ENCODE measurements at places on chromosomes 12 and 14.

GRCh38 chr14:22650960-22651521 lies 6.9 kb upstream of the OR6J1 start:
- no peak for DNase-seq

DNA sequence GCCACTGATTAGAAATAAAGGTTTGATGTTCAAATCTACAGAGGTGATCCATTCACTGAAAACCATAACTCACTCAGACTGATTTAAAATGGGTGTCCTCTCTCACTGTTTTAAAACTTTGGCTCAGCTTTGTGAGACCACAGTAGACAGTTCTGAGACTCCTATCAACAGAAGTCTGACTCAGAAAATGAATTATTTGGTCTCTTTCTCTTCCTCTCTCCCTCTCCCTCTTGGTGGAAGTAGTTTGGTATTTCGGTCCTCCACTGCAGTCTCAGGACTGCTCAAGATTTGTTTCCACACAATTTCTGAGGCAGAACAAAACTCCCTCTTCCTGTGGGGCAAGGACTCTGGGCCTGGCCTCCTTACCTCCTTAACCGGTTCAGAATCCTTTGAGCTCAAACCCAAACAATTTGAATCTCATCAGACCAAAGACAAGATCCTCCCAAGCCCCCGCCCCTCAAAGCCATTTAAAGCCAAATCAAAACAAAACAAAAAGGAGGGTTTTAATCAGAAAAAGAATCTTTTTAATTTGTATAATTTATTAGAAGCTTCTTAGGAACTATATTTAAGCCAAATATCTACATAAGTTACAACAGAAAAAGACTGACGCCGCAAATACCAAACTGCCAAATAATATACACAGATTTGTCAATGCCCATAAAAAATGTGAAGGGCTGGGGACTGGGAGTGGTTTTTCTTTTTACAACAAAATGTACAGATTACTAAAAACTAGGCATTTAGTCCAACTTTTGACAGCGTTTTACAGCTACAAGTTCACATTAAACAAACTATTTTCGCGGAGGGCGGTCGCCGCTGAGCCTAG lies 3.9 kb downstream of the NKX2-1 start:
- peak; percentile 45 for DNase-seq

GRCh38 chr14:35525695-35526094 lies 8.3 kb upstream of the INSM2 start:
- no peak for DNase-seq

- peak; percentile 80 for DNase-seq
Measured at GRCh38 chr12:89525305-89525823, 483 bp downstream of the POC1B start.

DNA sequence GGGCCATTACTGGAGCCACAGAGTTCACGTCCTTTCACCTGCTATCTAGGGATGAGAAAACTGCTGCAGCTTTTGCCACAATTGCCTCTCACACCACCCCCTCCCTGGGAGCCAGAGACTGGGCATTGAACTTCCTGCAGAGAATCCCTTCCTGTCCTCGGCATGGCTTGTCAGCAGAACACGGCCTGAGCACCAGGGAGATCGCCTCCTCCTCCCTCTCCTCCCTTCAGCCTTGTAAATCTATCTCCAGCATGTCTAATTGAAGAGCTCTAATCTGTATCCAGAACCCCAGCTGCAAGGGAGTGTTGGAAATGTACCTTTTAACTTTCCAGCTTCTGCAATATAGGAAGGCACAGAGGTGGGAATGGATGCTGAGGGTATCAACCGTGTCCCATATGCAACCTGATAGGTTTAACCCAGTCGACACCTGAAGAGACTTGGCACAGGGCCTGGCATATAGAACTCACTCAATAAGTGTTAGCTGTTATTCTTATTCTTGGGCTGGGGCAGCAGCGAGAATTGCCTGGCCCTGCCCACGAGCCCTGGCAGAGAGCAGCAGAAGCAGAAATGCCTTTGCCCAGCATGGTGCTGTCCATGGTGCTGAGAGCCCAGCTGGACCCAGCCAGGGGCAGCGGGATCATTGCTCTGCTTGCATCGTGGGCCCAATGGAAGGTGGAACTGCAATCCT lies 26.8 kb downstream of the TMEM63C start:
- peak; percentile 58 for DNase-seq

DNA sequence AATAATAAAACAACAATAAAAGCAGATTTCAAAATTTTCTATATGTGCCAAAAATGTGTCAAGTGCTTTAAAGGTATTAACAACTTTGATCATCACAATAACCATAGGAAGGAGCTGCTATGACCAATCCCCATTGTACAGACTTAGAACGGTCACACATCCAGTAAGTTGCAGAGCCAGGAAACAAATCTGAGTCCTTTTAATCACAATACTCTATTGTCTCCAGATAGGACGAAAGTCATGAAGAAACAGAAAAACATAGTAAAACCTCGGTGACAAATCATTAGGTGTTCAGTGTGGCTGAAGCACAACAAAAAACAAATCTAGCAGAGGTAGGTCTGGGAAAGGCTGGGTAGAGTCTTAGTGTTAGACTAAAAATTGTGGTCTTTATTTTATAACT lies 178.8 kb downstream of the GRIP1 start:
- DNase-seq: no peak

- no peak for DNase-seq
Measured at GRCh38 chr12:107518868-107519267, 166.7 kb upstream of the PWP1 start.

- DNase-seq: peak; percentile 5
Measured at GRCh38 chr12:107635139-107635538, 50.5 kb upstream of the PWP1 start.

DNA sequence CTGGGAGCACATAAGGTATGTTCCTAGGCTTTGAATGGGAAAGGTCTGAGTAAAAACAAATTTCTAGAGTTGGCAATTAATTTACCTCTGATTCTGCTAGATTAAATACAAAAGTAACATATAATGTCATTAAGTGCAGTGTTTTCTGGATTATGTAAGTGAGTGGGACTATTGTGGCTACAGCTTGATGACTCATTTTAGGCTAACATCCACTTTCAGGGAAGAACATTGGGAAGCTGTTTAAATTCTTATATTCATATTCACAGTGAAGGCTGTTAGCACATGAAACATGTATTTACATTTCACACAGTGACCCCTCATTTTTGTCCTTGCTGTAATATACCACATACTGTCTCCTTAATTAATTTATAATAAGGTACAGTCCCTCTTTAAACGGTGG lies 13.2 kb upstream of the BMAL2 start:
- DNase-seq: no peak

DNA sequence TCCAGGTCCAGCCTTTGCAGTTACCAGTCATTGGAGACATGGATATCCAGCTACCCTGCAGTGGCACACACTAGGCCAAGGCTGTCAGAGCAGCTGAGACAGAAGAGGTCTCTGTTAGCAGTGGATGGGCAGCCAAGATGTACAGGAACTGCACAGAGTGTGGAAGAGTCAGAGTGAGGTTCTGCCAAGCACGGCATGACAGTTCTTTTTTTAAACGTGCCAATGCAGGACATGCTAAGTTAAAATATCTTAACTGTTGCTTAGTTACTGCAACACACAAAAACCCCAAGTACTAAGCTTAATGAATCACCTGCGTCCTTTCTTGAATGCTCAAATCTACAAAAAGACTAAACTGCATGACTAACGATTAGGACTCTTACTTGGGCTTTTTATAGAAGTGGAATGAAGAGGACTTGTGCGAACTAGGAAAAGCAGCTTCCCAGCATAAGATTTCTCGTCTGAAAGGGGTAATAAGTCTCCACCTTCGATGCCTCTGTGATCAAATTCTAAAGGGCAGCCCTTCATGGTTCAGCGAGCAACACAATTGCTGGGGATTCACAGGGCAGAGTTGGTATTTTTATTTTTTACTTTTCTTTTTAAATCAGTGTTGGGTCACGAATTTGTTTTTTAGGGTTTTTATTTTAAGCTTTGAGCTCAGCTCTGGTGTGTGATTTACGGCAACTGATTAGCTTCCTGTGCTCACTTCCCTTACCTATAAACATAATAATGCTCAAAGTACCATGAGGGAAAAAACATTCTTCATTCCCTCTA lies 20.6 kb downstream of the MAPK1IP1L start:
- DNase-seq: peak; percentile 32

DNA sequence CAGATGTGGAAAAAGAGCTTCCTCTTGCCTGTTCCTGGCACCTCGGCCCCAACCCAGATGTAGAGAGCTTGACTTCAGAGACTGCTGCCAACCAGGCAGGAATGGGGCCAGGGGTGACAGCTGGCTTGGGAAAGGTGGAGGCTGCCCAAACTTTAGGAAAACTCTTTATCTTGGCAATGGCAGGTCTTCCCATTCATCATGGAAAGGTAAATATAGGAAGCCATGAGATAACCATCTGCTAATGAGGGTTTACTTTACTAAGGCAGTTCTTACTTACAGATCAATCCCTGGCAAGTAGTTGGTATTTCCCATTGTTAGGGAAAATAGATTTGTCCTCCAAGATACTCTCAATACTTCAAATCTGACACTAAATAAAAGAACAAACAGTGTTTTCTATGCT lies 143.1 kb upstream of the NUDT4 start:
- DNase-seq: no peak

- no peak for DNase-seq
Measured at GRCh38 chr12:130303781-130304180, 33.9 kb upstream of the PIWIL1 start.

DNA sequence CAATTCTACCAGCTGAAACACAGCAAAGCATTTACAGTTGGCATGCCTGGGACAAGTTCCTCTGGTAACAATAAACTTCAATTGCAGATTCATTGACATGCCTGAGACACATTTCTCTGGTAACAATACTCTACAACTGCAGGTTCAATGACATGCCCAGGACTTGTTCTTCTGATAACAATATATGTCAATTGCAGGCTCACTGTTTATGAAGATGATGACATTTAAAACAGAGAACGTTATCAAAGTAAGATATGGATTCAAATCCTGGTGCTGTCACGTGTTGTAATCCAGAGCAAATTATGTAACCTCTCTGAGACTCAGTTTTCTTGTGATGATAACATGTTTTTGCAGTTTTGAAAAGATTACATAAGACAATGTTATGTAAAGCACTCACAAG lies 20.5 kb downstream of the KITLG start:
- DNase-seq: no peak

GRCh38 chr12:103962493-103962892 lies 3.2 kb upstream of the TDG start:
- DNase-seq: no peak

DNA sequence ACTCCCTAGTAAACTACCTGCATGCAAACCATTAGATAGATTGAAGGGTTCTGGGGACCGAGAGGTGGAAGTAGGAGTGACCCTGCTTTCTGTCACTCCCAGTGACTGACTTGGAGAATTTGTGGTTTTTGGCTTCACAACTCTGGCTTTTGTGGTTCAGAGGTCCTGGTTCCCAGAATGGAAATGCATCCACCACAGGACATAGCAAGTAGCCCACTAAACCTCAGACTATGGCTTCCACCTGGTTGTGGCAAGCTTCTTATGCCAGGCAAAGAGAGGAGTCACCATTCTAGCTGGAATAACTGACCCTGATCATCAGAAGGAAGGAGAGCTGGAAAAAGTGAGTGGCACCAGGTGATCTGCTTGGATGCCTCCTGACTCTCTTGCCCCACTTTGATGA lies 162.4 kb upstream of the TMEM260 start:
- DNase-seq: no peak

DNA sequence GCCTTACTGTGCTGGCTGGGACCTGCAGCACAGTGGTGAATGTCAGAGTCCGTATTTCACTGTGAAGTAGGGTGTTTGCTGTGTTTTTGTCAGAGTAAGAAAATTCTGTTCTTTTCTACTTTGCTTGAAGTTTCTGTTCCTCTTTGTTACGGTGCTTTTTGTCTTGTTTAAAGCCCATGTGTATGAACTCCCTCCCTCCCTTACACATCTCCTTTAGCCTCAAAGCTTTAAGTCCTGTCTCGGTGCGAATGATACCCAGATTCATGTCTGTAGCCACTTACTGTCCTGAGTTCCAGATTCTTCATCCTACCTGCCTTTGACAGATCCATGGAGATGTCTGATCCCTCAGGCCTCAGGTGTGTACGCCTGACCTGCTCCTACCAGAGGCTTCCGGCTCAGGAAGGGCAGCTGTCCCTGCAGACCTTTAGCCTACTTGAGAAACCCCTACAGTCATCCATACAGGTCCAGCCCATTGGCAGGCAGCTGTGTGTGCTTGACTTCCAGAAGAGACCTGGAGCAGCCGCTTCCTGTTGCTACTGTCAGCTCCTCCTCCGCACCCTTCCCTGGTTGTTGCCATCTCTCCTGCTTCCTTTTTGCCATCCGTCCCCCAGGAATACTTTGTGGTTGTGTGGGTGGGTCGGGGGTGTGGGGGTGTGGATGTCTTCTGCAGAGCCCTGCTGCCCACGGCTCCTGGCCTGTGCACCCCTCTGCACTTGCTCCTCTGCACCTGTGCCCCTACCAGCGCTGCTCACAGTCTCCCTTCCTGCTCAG lies 72.9 kb downstream of the DDX51 start:
- DNase-seq: no peak

GRCh38 chr14:106051796-106052195 lies 525.4 kb downstream of the TMEM121 start:
- DNase-seq: no peak
